Heart left ventricle (tissue), 16 donors: ENCODE measurements at places on chromosomes 7 and 10. TPM values are rescaled to one million over a fixed set of nuclear protein-coding genes. Genes with fewer than 3 reads are reported as not detected.

DNA sequence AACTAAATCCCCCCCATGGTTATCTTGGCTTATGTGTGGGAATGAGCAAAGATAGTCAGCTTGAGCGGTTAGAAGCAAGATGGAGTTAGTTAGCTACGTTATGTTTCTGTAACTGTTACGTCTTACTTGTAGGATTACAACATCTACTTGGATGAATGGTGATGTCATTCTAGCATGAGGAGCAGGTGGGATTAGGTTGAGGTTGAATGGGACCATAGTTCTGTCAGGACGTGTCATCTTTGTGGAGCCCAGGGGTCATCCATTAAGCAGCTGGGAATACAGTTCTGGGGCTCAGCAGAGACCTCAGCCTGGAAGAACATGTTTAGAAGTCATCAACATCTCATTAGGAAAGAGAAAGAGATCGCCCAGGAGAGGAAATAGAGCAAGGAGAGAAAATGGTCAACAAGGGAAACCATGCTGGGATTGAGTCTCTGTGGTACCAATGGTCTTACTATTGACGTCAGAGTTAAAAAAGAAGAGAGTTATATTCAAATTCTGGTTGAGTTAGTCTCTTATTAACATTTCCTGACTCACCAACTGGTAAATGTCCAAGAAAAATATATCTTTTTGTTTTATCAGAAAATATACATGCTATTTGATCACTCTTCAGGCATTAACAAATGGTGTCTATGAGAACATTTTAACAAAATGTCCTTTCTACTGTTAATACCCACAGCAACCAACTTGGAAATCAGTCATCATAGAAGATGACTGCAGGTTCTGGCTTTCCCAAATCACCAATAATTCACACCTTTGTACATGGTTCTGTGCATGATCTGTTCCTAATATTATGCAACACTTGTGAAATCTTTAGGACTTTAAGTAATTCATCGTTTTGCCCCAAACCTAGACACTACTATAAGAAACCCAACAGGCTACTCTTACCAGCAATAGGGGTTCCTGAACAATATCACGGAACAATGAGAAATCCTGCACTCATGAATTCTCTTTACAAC, 96.9 kb downstream of the KIAA1217 start:
- no peaks in the 10 kb centered on the region for H3K36me3 ChIP-seq
- H3K27me3 ChIP-seq = no peaks in the 10 kb centered on the region
- peaks cover 26% of the 10 kb centered on the region for H3K4me1 ChIP-seq
- DNase-seq = no peak

- H3K36me3 ChIP-seq = no peaks in the 10 kb centered on the region
- DNase-seq = no peak
- H3K4me1 ChIP-seq = peaks cover 52% of the 10 kb centered on the region
- H3K27me3 ChIP-seq = no peaks in the 10 kb centered on the region
- H3K4me3 ChIP-seq = no peak overlapping the region
- H3K27ac ChIP-seq = peak overlapping the region; percentile 68
These were observed 45.9 kb downstream of the SGMS1 start for GRCh38 chr10:50577681-50578350.

- no peak overlapping the region for H3K4me3 ChIP-seq
- no peak for DNase-seq
- H3K36me3 ChIP-seq = peaks cover 3% of the 10 kb centered on the region
- no peaks in the 10 kb centered on the region for H3K4me1 ChIP-seq
- no peak overlapping the region for H3K27ac ChIP-seq
These were observed 77.4 kb downstream of the WIPF3 start for GRCh38 chr7:29883462-29884398.

DNA sequence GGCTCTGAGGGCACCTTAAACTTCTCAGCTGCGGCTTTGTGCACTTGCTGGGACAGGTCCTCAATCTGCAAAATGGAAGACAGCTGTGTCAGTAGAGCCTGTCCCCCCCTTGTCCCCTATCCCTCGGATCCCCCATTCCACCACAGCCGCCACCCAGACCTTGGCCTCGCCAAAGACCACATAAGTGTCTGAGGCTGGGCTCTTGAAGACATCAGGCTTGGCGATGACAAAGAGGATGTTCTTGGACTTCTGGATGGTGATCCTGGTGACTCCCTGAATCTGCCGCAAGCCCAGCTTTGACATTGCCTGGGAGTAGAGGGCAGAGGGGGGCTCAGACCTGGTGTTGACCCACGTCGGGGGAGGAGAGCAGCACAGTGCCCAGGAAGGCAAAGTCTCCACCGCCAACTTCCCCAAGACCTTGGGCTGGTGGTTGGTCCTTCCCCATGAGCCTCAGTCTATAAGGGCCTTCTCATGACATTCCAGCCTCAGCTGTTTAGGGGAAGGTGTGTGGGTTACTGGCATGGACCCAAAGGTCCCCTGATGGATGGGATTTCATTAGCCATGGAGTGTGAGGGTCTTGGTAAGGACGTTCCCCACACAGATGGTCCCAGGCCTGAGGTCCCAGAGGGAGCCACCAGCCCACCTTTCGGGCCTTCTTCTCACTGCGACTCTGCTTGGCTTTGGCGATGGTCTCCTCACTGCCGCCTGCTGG, 7.7 kb downstream of the NACAD start:
- H3K36me3 ChIP-seq = peaks cover 18% of the 10 kb centered on the region
- no peaks in the 10 kb centered on the region for H3K27me3 ChIP-seq
- no peak for DNase-seq
- no peak overlapping the region for H3K27ac ChIP-seq
- H3K4me1 ChIP-seq = no peaks in the 10 kb centered on the region
- no peak overlapping the region for H3K4me3 ChIP-seq

GRCh38 chr7:139033346-139034114, 2.3 kb downstream of the ZC3HAV1L start:
- H3K36me3 ChIP-seq = peaks cover 52% of the 10 kb centered on the region
- no peaks in the 10 kb centered on the region for H3K27me3 ChIP-seq
- no peak for DNase-seq
- H3K4me3 ChIP-seq = no peak overlapping the region
- H3K27ac ChIP-seq = no peak overlapping the region

DNA sequence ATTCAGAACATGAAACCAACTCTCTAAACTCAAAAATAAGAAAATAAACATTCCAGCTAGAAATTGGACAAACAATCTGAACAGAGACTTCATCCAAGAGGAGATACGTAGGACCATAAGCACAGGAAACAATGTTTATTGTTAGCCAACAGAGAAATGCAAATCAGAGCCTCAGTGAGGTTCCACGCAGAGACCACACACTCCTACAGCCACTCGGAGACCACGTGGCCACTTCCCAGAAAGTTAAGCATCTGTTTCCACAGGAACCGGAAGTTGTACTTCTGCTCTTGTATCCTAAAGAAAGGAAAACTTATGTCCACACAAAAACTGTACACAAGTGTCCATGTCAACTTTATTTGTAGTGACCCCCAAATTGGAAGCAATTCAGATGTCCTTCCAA, 214.8 kb downstream of the MGMT start:
- no peak overlapping the region for H3K4me3 ChIP-seq
- no peaks in the 10 kb centered on the region for H3K36me3 ChIP-seq
- H3K4me1 ChIP-seq = no peaks in the 10 kb centered on the region
- H3K27ac ChIP-seq = no peak overlapping the region
- no peaks in the 10 kb centered on the region for H3K27me3 ChIP-seq
- DNase-seq = no peak

DNA sequence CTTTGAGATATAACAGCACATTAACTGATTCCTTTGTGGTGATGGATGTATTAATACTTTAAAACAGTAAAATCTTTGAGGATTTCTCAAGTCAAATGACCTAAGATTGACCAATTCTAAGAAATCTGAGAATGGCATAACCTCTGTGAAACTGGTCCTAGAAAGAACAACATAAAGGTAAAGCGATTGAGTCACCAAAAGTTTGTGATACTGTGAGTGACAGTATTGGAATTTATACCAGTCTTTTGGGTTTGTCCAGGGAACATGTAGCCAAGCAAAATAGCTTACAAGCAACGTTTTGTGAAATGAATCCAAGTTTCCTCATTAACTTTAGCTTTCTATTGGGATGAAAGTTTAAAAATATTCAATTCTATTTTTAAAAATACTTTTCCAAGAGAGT, 157.4 kb upstream of the TMEM196 start:
- no peaks in the 10 kb centered on the region for H3K4me1 ChIP-seq
- no peaks in the 10 kb centered on the region for H3K27me3 ChIP-seq
- no peak for DNase-seq
- no peak overlapping the region for H3K27ac ChIP-seq

- no peak for DNase-seq
- H3K36me3 ChIP-seq = no peaks in the 10 kb centered on the region
- no peak overlapping the region for H3K27ac ChIP-seq
- peaks cover 21% of the 10 kb centered on the region for H3K27me3 ChIP-seq
- H3K4me3 ChIP-seq = no peak overlapping the region
- no peaks in the 10 kb centered on the region for H3K4me1 ChIP-seq
These were observed 58.1 kb downstream of the INSIG1 start for GRCh38 chr7:155355745-155356144.

- no peaks in the 10 kb centered on the region for H3K36me3 ChIP-seq
- H3K27me3 ChIP-seq = no peaks in the 10 kb centered on the region
- H3K4me1 ChIP-seq = no peaks in the 10 kb centered on the region
- DNase-seq = no peak
- no peak overlapping the region for H3K27ac ChIP-seq
- H3K4me3 ChIP-seq = no peak overlapping the region
These were observed 132.0 kb downstream of the WNT2 start for GRCh38 chr7:117190746-117191435.

- H3K36me3 ChIP-seq = no peaks in the 10 kb centered on the region
- H3K27ac ChIP-seq = no peak overlapping the region
- H3K27me3 ChIP-seq = no peaks in the 10 kb centered on the region
- DNase-seq = no peak
These were observed 46.2 kb downstream of the ZNF438 start for GRCh38 chr10:30985512-30985911.

DNA sequence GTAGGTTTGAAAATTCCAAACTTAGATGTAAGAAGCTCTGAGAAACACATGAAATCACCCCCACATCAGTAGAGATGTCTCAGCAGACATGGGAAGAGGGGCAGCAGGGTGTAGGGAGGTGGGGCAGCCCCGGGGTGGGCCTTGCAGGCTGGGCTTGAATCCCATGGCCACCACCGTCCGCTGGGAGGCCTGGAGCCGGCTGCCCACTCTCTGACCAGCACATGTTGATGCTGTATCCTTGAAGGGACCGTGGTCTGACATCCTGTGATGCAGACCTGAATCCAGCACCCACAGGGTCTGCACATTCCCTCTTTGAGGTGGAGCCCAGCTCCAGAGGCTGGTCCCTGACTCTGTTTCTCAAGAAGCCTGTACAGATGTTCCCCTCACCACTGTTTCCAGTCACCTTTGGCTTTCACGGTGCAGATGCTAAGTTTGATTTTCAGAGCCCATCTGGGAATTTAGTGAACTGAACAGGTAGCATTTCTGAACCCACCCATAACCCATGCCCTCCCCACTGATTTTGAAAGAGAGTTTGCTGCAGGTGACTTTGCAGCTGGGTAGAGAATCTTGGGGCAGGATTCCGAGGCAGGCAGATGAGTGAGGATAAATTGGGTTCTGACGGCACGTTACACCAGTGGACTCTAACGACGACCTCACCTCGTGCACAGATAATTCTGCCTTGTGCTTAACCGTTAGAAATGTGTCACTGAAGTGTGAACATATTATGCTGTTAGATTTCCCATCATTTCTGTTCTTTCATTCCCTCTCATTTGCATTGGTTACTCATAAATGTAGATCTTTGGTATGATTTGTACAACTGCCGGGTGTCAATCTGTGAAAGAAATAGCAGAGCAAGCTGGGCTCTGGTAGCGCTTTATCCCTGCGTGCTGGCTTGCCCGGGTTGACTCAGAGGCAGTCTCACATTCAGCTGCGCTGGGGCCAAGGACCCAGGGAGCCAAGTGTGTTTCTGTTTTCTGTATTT, 45.7 kb downstream of the IKZF1 start:
- no peak overlapping the region for H3K4me3 ChIP-seq
- H3K36me3 ChIP-seq = no peaks in the 10 kb centered on the region
- no peaks in the 10 kb centered on the region for H3K27me3 ChIP-seq
- peaks cover 85% of the 10 kb centered on the region for H3K4me1 ChIP-seq
- DNase-seq = no peak
- peak overlapping the region; percentile 85 for H3K27ac ChIP-seq

The ACHE gene
- 2.0 TPM for total RNA-seq

The NEURL1 gene
- total RNA-seq = 0.31 TPM

The TRPV6 gene
- 0.68 TPM for total RNA-seq

The RGS10 gene
- 3.5 TPM for total RNA-seq

The UPK3BL2 gene
- total RNA-seq = 20.6 TPM

The SHTN1 gene
- 2.5 TPM for total RNA-seq

The ASNS gene
- 5.3 TPM for total RNA-seq

The EBLN1 gene
- total RNA-seq = not detected
